Fibroblast of gingiva (primary cell): ENCODE measurements at places on chromosomes 5 and 9.

- no peak for DNase-seq
These were observed 349.8 kb downstream of the ARHGEF28 start for GRCh38 chr5:73975845-73976244.

DNA sequence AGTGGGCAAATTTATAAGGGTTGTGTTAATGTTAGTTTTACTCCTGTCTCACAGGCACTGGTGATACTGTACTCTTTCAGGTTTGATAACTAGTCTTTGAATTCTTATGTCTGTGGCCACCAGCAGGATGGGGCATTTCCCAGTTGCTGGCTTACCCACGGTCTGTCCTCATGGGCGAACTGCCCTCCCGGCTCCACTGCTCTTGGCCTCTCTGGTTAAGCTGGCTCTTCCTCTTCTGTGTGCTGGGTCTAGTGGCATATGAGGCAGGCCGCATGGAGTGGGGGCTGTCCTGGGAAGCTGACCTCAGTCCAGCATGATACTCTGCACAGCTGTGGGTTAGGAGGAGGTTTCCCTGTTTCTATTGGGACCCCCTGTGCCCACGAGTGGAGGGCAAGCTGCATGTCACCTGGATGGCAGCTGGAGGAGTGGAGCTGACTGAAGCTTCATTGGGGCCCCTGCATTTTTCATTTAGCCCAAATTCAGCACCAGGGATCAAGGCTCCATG is 19.5 kb downstream of the PHF2 start:
- DNase-seq, result no peak

DNA sequence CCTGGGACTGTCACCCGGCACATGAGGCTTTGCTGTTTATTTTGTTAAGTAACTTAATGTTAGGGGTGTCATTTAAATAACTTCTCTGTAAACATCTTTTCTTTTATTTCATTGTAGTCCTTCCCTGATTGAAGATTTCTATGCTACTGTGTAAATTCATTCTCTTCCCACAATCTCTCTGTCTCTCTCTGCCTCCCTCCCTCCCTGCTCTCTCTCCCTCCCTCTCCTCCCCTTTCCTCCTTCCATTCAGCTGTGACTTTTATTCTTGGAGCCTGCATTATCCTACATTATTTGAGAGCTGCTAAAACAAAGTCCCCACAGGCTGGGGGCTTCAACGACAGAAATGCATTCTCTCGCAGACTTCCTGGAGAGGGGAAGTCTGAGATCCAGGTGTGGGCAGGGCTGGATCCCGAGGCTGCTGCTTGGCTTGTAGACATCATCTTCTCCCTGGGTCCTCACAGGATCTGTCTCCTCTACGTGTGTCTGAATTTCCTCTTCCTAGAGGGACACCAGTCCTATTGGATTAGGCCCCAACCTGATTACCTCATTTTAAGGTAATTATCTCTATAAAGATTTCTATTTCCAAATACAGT is 18.4 kb downstream of the UBE2QL1 start:
- no peak for DNase-seq

- no peak for DNase-seq
These were observed 65.3 kb upstream of the ADRB2 start for GRCh38 chr5:148760945-148761638.

GRCh38 chr5:152593388-152593787 is 188.3 kb upstream of the NMUR2 start:
- no peak for DNase-seq

DNA sequence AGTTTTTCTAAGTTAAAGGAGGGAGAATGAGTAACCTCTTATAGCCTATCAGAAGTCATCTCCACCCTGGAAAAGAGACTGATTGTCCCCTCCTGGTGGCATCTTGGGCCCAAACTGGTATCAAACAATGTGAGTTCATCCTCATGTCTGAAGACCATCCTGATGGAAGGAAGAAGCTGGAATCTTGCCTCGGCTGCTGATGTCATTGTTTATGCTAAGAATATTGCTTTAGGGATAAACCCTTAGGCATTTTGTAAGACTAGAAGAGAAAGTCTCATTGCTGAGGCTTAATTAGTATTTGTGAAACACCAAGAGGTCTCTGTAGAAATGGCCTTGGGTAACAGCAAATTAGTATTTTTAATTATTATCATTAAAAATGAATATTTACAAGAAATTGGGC is 65.7 kb upstream of the KCNN2 start:
- no peak for DNase-seq

- DNase-seq, result no peak
These were observed 89.2 kb downstream of the FSTL4 start for GRCh38 chr5:133523013-133523658.

DNA sequence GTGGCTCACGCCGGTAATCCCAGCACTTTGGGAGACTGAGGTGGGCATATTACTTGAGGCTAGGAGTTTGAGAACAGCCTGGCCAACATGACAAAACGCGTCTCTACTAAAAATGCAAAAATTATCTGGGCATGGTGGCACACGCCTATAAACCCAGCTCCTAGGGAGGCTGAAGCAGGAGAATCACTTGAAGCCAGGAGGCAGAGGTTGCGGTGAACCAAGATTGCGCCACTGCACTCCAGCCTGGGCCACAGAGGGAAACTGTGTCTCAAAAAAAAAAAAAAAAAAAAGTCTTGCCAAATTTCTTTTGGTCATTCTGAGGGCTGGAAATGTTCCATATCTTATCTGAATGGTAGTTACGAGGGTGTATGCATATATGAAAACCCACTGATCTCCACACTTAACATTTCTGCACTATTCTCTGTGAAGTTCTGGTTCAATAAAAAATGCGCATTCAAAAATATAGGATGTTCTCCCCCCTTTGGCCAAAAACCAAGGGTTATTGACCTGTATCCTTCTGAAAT is 13.5 kb upstream of the NIPAL4 start:
- DNase-seq, result no peak

DNA sequence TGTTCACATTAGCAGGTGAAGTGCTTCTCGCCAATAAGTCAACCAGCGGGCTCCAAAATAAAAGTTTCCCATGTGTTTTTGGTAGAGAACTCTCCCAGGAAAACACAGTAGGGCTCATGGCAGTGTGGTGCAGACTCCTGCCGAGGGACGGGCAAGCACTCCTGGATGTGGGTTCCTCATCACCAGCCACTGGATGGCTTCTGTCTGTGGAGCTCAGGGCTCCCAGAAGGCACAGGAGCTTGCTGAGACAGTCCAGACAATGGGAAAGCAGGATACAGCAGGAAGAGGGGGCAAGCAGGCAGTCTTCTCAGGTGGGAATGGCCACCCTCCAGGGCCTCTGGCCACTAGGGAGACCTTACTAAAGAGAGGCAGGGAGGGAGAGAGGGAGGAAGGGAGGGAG is 142.4 kb downstream of the HSD17B3 start:
- no peak for DNase-seq

GRCh38 chr9:106893088-106893487 is 30.1 kb downstream of the ZNF462 start:
- DNase-seq, result peak; percentile 31

DNA sequence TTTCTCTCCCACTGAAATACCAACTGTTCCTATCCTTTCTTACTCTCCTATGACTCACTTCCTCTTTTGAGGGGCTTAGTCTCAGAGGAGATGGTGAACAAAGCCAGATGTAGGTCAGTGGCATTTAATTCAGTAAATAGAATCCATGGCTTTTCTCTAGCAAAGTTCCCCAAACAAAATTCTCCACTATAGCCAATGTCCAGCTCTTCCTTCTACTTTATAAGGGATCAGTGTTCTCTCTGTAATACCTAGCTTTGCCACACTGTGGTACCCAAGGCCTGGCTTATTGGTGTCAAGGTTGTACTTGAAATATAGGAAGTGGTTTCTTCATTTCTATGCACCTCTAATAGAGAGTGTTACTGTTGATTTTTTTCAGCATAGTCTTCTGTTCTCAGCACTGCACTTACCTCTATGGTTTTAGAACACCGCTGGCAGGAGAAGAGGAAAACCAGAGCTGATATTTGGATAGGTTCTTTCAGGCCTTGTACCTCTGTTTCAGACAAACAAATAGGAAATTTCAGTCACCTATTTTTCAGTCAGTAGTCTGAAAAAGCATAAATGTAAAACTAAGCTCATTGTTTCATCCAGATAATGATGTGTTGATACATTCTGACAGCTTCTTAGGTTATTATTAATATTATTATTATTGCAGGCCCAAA is 40.6 kb upstream of the ITGA2 start:
- DNase-seq, result peak; percentile 76

DNA sequence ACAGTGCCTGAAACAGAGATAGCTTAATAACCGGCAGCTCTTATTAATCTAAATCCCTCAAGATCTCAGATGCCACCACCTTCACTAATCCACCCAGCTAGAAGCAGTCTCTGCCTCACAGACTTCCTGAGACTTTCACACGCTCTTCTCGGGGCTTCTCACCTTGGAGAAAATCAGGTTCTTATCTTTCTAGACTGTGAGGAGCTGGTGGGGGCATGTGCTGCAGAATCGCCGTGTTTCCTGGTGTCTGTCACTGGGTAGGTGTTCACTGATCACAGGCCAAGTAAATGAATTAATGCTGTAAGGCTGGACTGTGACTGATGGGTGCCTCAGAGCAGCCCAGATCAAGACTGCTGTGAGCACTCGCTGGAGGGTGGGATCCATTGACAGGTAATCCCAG is 101.7 kb downstream of the PSD2 start:
- DNase-seq, result no peak

DNA sequence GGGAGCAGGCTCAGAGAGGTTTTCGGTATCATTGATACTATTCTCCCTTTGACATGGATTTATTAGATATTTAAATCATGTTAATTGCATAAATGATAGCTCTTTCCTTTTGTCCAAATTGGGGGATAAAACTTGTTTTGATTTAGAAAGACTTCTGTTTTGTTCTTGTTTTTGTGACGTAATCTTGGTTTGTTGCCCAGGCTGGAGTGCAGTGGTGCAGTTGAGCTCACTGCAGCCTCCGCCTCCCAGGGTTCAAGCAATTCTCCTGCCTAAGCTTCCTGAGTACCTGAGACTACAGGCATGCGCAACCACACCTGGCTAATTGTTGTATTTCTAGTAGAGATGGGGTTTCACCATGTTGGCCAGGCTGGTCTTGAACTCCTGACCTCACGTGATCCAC is 7.1 kb downstream of the MAT2B start:
- no peak for DNase-seq

DNA sequence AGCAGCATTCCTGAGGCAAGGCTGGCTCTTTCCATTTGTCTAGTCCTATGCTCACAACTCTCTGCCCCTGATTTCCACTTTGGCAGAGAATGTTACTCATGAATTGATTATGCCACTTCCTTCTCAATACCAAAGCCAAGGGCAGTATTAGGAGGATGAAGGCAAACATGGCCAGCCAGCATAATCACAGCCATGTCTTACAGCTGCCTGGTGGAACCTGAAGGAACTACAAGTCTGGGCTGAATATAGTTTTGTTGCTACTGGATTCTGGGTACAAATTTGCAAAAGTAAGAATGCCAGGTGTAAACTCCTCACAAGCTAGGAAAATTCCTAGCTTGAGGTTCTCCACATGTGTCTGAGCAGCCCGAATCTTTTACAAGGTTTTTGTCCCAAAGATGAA is 4.2 kb downstream of the SIL1 start:
- DNase-seq, result no peak

DNA sequence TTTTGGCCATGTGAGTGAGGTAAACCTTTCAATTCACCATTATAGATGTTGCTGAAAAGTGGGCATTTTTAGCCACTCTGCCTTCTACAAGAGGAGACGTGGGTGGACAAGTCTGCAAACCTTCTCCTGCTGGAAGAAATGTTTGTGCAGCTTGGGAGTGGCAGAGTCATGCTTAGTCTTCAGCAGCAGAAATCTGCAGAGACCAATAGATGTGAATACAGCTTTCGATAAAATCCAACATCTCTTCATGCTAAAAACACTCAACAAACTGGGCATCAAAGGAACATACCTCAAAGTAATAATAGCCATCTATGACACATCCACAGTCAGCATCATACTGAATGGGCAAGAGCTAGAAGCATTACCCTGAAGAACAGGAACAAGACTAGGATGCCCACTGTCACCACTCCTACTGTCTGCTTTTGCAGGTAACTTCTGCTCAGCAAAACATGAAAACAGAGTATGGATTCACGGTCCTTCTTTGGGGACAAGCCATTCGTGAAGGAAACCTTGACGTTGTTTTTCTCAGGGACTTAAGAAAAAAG is 91.3 kb downstream of the RALGPS1 start:
- no peak for DNase-seq

- DNase-seq, result no peak
These were observed 863 bp upstream of the LIFR start for GRCh38 chr5:38557308-38557710.

DNA sequence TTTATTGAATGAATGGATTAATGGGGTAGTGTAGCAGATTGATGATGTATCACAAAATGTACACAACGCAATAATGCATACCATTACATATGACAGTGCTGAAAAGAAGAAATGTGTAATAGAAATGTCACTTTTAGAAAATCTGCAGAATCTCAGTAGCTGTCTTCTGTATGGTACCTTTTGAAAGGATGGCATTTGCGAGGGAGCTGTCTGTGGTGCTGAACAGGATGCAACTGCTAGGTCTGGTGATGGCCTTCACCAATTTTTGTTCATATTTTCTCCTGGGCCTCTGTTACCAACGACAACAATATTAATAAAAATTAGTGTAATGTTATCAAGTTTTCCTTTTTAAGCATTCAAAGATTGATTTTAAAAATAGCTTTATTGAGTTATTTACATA is 36.2 kb upstream of the OTULIN start:
- peak; percentile 21 for DNase-seq

DNA sequence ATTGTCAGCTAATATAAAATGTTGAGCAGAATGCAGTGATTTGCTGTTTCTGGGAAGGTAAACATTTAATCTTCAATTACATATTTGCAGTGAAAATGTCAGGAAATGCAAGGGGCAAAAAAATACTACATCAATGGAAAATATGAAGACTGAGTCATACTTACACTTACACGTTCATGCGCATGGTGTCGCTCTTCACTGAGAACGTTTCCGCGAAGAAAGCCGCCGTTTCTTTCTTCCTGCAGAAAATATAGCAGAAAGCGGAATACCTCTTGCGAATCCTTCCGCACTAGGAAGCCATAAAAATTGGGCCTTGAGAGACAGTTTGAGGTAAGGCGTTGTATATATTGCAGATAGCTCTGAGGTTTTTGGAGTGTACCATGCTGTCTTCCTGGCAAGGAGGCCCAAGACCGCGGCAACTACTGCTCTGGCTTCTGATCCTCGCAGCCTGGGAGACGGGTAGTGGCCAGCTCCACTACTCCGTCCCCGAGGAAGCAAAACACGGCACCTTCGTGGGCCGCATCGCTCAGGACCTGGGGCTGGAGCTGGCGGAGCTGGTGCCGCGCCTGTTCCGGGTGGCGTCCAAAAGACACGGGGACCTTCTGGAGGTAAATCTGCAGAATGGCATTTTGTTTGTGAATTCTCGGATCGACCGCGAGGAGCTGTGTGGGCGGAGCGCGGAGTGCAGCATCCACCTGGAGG is at the start of gene PCDHA13:
PCDHA13 (plus strand) TSS at position 236 of the 702 bp plus-strand sequence; CDS start at position 381, 145 bp downstream.
- DNase-seq, result no peak
